Osteoblast (primary cell): ENCODE measurements at places on chromosomes 12 and 14. TPM values are rescaled to one million over a fixed set of nuclear protein-coding genes. Genes with fewer than 3 reads are reported as not detected.

DNA sequence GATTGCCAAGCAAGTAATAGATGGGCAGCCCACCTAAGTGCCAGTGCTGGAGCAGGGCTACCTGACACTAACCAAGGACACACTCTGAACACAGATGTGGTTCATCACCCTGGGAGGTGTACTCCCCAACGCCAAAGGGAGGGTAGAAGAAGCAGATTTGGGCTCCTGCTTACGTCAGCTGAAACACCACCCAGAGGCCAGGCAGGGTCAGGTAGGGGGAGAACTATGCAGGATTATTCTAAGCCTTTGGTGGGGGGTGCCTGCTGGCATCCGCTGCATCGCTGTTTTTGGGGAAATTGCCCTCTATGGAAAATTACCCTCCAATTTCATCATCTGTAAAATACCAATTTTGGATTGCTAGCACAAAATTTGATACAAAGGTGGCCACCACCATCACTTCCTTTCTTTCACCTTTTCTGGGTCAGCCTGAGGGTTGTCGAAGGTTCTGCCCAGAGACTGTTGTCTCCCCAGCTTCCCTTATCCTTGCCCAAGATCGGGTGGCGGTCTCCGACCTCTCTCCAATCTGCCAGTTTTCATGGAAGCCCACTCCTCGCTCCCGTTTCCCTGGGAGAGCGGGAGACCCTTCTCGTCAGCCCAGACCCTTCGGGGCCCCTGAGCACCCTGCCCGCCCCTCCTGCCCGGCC lies 535 bp downstream of the BIN2 start:
- no peak overlapping the region for H3K4me3 ChIP-seq
- H3K27me3 ChIP-seq, result no peaks in the 10 kb centered on the region
- H3K4me1 ChIP-seq, result peaks cover 19% of the 10 kb centered on the region
- DNase-seq, result no peak
- H3K36me3 ChIP-seq, result no peaks in the 10 kb centered on the region
- H3K27ac ChIP-seq, result no peak overlapping the region

DNA sequence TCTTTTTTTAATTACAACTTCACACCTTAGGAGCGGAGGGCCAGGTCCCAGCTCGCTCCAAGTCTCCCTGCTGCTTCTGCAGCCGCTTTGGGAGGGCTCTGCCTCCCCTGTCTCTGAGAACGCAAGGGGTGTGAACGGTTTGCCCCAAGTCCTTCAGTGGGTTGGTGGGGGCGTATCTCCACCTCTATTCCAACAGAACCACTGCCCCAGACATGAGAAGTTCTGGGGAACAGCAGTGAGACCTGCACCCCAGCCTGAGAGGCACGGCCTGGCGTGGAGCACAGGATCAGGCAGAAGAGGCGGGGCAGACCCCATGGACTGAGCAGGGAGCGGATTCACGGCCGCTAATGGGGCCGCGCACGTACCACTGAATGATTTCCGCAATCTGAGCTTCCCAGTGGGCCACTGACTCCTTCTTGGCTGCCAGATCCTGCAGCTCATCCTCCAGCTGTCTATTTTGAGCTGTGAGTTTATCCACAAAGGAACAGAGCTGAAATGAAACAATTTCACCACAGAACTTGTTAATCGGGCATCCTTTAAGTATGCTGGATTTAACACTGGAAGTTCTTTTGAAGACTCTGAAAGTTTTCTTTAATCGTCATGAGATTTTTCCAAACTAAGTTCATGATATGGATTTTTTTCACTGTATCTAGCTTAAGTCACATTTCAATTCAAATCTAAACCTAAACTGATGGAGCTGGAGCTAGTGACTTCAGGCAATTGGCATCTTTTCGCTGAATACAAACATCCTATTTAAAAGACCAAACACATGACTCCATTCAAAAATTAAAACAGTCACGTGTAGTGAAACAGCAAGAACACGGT lies 44.4 kb downstream of the AMN start:
- DNase-seq, result no peak
- H3K27me3 ChIP-seq, result no peaks in the 10 kb centered on the region
- no peak overlapping the region for H3K27ac ChIP-seq
- no peak overlapping the region for H3K4me3 ChIP-seq

GRCh38 chr14:59823179-59823578 lies 47.4 kb downstream of the RTN1 start:
- DNase-seq, result no peak
- H3K27me3 ChIP-seq, result no peaks in the 10 kb centered on the region
- H3K4me1 ChIP-seq, result no peaks in the 10 kb centered on the region
- no peaks in the 10 kb centered on the region for H3K36me3 ChIP-seq
- no peak overlapping the region for H3K27ac ChIP-seq

GRCh38 chr14:86505808-86506207 lies 975.9 kb downstream of the FLRT2 start:
- H3K27me3 ChIP-seq, result no peaks in the 10 kb centered on the region
- no peaks in the 10 kb centered on the region for H3K4me1 ChIP-seq
- no peak overlapping the region for H3K4me3 ChIP-seq
- H3K27ac ChIP-seq, result no peak overlapping the region

DNA sequence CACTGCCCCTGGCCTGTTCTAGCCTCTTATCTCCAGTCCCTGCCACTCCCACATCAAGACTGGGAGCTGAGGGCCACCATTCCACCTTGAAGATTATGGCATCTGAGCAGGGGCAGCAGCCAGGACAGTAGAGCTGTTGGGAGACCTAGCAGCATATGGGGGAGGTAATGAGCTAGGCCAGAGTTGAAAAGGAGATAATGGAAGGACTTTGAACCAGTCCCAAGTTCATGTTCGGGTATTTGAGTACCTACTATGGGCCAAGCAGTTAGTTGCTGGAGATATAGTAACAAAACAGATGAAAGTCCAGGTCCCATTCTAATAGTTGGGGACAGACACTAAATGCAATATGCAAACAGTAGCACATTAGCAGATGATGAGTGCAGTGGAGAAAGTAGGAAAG lies 151.5 kb downstream of the PLXNC1 start:
- H3K4me3 ChIP-seq, result no peak overlapping the region
- H3K27ac ChIP-seq, result no peak overlapping the region
- H3K4me1 ChIP-seq, result peaks cover 5% of the 10 kb centered on the region
- DNase-seq, result no peak

- H3K4me3 ChIP-seq, result no peak overlapping the region
- no peaks in the 10 kb centered on the region for H3K27me3 ChIP-seq
- DNase-seq, result peak; percentile 58
These were observed 23.0 kb upstream of the NRDE2 start for GRCh38 chr14:90354551-90355298.

- H3K27me3 ChIP-seq, result no peaks in the 10 kb centered on the region
- H3K27ac ChIP-seq, result no peak overlapping the region
- DNase-seq, result peak; percentile 43
- no peak overlapping the region for H3K4me3 ChIP-seq
These were observed 1.7 kb downstream of the PLEK2 start for GRCh38 chr14:67410313-67410712.

DNA sequence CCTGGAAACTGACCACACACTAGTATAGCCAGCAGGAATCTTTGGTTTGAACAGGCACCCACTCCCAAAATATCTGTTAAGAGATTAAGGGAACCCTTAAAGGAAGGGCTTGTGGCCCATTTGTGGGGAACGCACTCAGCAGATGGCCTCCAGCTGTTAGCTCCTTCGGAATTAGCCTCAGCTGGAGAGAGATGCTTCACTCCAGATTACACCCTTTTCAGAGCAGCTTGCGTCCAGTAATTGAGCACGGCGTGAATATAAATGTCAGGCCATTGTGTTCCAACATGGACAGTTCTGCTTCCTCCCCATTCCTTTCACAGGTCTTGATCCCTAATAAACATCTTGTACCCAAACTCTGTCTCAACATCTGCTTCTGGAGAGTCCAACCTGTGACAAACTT lies 397.8 kb downstream of the SEC23A start:
- H3K27me3 ChIP-seq, result no peaks in the 10 kb centered on the region
- no peak overlapping the region for H3K4me3 ChIP-seq
- no peak overlapping the region for H3K27ac ChIP-seq
- no peak for DNase-seq
- no peaks in the 10 kb centered on the region for H3K36me3 ChIP-seq

DNA sequence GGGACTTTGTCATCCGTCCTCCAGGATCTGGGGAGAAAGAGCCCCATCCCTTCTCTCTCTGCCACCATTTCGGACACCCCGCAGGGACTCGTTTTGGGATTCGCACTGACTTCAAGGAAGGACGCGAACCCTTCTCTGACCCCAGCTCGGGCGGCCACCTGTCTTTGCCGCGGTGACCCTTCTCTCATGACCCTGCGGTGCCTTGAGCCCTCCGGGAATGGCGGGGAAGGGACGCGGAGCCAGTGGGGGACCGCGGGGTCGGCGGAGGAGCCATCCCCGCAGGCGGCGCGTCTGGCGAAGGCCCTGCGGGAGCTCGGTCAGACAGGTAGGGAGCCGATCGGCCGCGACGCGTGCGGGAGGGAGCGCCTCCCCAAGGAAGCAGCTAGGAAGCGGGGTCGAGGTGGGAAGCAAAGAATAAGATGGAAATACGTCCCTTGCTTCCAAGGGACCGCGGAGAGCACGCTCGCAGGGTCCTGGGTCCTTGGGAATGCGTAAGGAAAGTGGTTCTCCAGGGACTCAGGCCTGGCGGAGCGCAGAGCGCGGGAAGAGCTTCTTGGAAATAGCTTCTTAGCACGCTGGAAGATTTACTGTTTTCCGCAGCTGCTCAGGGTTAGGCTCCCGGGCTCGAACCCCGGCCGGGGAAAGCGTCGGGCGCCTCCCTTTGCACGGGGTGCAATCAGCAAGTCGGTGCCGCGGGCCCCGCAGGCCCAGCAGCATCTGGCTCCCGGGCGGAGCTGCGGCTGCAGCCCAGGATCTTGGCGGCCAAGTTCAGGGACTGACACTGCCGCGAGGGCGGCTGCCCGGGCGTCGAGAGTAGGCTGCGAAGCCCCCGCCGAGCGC lies 457 bp downstream of the SOCS2 start:
- H3K36me3 ChIP-seq, result peaks cover 4% of the 10 kb centered on the region
- peak; percentile 85 for DNase-seq
- peak overlapping the region; percentile 13 for H3K27ac ChIP-seq
- H3K4me3 ChIP-seq, result peak overlapping the region; percentile 91
- H3K4me1 ChIP-seq, result peaks cover 11% of the 10 kb centered on the region

GRCh38 chr14:78424311-78424710 lies 254.1 kb downstream of the NRXN3 start:
- H3K36me3 ChIP-seq, result no peaks in the 10 kb centered on the region
- no peak overlapping the region for H3K4me3 ChIP-seq
- no peak for DNase-seq
- no peaks in the 10 kb centered on the region for H3K4me1 ChIP-seq

DNA sequence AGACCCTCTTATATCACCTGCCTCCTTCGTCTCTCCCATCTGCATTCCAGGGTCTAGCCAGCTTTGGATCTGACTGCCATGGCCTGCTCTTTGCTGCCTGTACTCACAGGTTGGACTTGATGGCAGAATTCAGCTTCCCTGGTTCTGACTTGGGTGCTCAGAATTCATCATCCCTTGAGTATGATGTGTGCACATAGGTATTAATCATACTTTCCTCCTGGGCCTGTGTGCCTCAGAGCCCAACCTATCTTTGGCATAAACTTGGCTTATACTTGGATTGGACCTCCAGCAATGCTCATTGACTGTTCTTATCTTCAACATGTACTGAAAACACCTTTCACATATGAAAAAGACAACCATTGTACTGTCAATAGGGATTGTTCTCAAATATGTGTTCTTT lies 70.7 kb upstream of the LMNTD1 start:
- H3K27me3 ChIP-seq, result no peaks in the 10 kb centered on the region
- no peak for DNase-seq
- H3K36me3 ChIP-seq, result no peaks in the 10 kb centered on the region
- no peak overlapping the region for H3K27ac ChIP-seq

DNA sequence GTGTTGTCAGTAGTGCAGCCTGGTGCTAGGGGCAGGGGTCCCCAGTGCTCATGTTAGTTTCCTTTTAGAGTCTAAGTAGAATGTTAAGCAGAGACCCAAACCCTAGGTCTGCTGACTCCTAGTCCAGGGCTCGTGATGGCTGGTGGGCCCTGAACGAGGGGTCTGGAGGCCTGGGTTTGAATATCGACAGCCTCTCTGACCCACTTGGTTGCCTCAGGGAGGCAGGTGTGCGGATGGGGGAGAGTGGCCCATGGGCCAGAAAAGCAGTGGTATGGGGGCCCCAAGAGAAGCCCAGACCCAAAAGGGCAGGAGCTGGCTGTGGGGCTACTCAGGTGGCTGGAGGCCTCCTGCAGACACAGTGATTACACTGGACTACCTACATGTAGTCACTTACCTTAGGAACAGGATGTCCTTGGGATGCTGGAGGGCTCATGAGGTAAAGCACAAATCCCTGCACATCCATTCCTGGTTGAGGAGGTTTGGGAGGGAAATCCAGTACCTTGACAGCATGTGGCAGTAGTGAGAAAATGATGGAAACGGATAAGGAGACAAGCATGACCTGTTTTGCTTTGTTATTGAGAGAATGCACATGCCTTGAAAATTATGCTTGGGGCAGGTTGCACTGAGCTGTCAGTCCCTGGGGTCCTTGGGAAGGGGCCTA lies 1.7 kb upstream of the SLC25A29 start:
- peaks cover 7% of the 10 kb centered on the region for H3K4me1 ChIP-seq
- no peaks in the 10 kb centered on the region for H3K36me3 ChIP-seq
- no peak overlapping the region for H3K27ac ChIP-seq
- H3K4me3 ChIP-seq, result peak overlapping the region; percentile 81

GRCh38 chr12:2295941-2296461 lies 243.2 kb downstream of the CACNA1C start:
- H3K4me1 ChIP-seq, result peaks cover 29% of the 10 kb centered on the region
- H3K4me3 ChIP-seq, result no peak overlapping the region
- no peak overlapping the region for H3K27ac ChIP-seq
- peak; percentile 61 for DNase-seq
- H3K36me3 ChIP-seq, result no peaks in the 10 kb centered on the region

Gene POTEM
- total RNA-seq, result not detected in 2 replicates

GRCh38 chr12:29867823-29868222 lies 84.1 kb upstream of the TMTC1 start:
- H3K4me3 ChIP-seq, result no peak overlapping the region
- DNase-seq, result no peak
- no peaks in the 10 kb centered on the region for H3K4me1 ChIP-seq
- H3K27ac ChIP-seq, result no peak overlapping the region
- H3K27me3 ChIP-seq, result peaks cover 2% of the 10 kb centered on the region

Gene NOS1
- not detected in 2 replicates for total RNA-seq

DNA sequence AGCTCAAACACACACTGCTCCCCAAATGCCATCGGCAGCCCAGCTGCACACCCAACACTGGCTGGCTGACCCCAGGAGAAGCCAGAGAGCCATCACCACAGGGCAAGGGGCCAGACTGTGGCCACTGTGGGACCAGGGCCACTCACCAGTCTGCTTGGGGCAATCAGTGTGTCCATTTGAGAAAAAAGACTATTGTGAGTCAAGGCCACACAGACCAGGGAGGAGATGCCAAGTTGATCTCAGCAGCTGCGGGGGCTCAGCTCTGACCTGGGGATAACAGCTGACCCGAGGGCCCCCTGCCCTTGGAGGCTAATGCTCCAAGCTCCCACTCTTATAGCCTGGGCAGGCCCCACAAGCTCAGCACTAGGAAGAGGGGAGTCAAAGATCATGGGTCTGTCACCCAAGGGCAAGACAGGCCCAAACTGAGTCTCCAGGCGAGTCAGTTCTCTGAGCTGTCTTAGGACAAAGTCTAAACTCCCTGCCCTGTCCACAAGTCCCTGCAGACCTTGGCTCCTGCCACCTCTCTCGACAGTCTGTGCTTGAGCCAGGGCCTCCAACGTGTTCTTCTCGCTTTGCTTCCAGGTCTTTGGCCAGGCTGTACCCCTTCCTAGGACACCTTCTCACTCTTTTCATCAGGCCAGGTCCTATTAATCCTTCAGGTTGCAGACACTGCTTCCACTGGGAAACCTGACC lies 30.1 kb upstream of the PNMA1 start:
- no peaks in the 10 kb centered on the region for H3K27me3 ChIP-seq
- H3K4me1 ChIP-seq, result peaks cover 64% of the 10 kb centered on the region
- H3K4me3 ChIP-seq, result no peak overlapping the region
- peaks cover 10% of the 10 kb centered on the region for H3K36me3 ChIP-seq
- peak overlapping the region; percentile 69 for H3K27ac ChIP-seq

Gene TECPR2
- 13.0 and 13.3 TPM in 2 replicates for total RNA-seq
